ENCODE measurements at places on chromosomes 2 and 18.

GRCh38 chr2:171416009-171416926, 17.5 kb downstream of the METTL8 start:
- DNase-seq = peak; percentile 63

DNA sequence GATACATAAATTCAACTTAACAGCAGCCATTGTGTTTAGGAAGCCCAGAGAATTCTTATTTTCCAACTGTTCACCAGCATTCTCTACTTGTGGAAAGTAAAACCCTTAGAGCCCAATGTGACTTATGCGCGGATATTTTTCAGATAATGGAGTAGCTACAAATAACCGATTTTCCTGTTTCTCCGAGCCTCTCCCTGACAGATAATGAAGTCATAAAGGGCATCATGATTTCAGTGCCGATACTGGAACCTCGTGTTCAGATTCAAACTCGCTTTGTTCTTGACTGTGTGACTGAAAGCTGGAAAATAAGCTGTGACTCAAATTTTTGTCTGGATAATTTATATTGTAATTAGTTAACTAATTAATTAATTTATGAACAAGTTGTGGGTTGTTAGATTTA, 228.2 kb downstream of the VAPA start:
- no peak for DNase-seq

DNA sequence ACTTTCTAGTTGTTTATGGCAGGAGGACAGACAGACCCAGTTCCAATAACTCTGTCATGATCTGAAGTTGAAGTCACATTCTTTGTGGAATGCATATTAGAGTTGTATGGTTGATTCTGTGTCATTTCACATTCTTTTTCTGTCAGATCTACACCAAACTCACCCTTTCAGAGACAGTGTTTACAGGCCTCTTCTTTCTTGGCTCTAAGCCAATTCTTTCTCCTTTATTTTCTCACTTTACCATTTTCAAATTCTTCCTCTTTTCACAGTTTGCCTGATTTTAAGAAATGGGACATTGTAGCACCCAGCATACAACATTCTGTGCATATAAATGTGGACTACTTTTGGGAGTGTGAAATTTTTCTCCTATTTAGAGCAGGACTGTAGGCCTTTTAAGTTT, 103.7 kb downstream of the CCDC85A start:
- no peak for DNase-seq

- DNase-seq = no peak
Observed at GRCh38 chr2:85734942-85735608, 18.7 kb upstream of the ATOH8 start.

All from stimulated activated CD8-positive, alpha-beta memory T cell treated with anti-CD3 and anti-CD28 coated beads, Interleukin-7, amount 100 ng/mL, for 4 hours (primary cell).